GM23248 (cell line): ENCODE measurements at places on chromosomes 6 and 20. TPM values are rescaled to one million over a fixed set of nuclear protein-coding genes. Genes with fewer than 3 reads are reported as not detected.
A peak's percentile ranks its signal among the peaks of the same experiment; 100 is the strongest.

Gene PDYN
- not detected in 2 replicates for total RNA-seq

Gene YIPF3
- total RNA-seq: 252 and 263 TPM in 2 replicates

GRCh38 chr6:74343804-74344203 is 647.8 kb downstream of the CD109 start:
- no peaks in the 10 kb centered on the region for H3K27me3 ChIP-seq
- H3K4me1 ChIP-seq: no peaks in the 10 kb centered on the region
- H3K4me3 ChIP-seq: no peak overlapping the region
- DNase-seq: peak; percentile 49
- no peak overlapping the region for H3K27ac ChIP-seq
- H3K36me3 ChIP-seq: no peaks in the 10 kb centered on the region

DNA sequence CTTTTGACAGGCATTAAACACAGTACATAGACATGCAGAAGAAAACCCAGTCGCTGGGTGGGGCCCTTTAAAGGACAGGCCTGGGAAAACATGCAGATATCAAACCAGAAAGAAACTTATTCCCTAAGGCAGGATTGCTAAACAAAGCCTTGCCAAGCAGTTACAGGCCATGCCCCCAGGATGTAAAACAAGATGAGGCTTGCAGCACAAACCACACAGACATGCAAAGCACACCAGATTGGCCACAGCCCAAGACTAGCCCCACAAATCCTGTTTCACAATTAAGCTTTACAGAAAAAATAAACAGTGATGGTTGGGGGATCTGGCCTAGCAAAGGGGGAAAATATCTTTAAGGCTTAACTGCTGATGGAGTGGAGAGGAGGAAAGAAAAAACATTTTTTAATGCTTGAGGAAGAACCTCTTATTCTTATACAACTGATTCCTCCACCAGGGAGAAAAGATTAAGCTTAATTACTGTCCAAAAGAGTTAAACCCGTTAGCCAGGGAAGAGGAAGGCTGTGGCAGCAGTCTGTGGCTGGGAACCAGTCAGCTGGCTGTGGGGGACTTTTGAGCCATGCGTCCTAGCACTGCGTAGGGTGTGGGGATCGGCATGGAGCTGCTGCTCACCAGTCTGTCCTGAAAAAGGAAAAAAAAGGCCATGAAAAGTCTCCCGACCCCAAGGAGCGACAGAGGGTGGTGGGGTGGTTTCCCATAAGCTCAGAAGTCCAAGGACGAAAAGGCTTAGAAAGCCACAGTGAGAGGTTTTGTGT is 28.4 kb downstream of the COL19A1 start:
- H3K4me1 ChIP-seq: peaks cover 10% of the 10 kb centered on the region
- H3K27me3 ChIP-seq: no peaks in the 10 kb centered on the region
- H3K36me3 ChIP-seq: no peaks in the 10 kb centered on the region
- peak; percentile 47 for DNase-seq
- H3K4me3 ChIP-seq: no peak overlapping the region

DNA sequence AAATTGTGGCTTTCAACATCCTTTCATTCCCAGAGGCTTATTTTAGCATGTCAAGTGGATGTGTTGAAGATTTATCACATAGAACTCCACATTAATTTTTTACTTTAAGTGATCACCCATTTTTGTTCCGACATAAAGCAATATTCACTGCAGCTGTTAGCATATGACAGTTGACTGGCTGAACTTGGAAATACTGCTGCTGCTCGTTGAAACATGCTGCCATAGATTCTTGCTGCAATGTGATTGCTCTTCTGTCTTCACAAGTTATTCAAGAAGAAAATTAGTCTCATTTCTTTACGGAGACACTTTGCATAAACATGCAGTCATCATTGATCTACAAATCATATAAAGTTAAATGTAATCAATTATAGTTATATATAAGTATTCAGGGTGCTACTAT is 248.4 kb downstream of the SAMD5 start:
- no peak overlapping the region for H3K27ac ChIP-seq
- no peak overlapping the region for H3K4me3 ChIP-seq
- no peaks in the 10 kb centered on the region for H3K36me3 ChIP-seq
- no peaks in the 10 kb centered on the region for H3K27me3 ChIP-seq
- DNase-seq: no peak
- H3K4me1 ChIP-seq: no peaks in the 10 kb centered on the region

DNA sequence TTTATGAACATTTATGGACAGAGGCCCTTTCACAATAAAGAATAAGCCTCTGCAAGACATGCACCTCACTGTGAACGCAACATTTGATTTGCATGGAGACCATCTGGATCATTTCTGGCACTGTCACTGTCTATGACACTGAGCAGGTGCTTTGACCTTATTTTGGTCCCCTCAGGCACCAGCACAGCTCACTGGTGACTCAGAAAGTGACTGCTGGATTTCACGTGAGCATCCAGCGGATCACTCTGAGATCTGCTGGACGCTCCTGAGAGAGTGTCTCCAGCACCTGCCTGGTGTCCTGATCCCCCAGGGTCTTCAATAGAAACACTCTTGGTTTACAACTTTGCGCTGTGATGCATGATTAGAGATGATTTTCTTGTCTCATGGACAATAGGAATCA is 375.7 kb downstream of the TENT5A start:
- DNase-seq: no peak
- H3K27ac ChIP-seq: no peak overlapping the region
- no peaks in the 10 kb centered on the region for H3K4me1 ChIP-seq

GRCh38 chr6:159169557-159170332 is 545 bp downstream of the FNDC1 start:
- H3K27ac ChIP-seq: no peak overlapping the region
- peaks cover 21% of the 10 kb centered on the region for H3K4me1 ChIP-seq
- DNase-seq: peak; percentile 84
- H3K36me3 ChIP-seq: no peaks in the 10 kb centered on the region
- 0 out of 2 replicates have a peak, but pooled peaks cover 7% of the 10 kb centered on the region for H3K27me3 ChIP-seq

GRCh38 chr6:125262016-125263013 is 39.5 kb downstream of the HDDC2 start:
- no peaks in the 10 kb centered on the region for H3K36me3 ChIP-seq
- H3K27me3 ChIP-seq: no peaks in the 10 kb centered on the region
- H3K4me3 ChIP-seq: peak overlapping the region; percentile 24

DNA sequence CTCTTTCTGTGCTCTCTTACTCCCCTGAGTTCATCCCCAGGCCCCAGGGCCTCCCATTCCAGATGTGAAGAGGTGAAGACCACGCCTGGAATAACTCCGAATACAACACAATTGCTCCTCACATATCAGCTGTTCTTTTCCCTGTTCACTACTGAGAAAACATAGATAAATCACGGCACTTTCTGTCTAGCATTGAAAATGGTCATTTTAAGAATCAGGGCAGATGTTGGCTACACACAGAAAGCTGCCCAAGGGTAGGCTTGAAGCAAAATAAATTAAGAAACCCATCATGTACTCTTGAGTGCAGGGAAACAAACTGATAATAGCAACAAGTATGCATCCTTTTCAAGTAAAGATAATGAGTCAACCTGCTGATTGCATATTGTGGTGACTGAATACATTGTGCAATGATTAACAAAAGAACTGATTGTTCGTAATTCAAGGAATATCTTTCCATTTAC is 382.5 kb downstream of the PRKN start:
- DNase-seq: peak; percentile 72
- peaks cover 28% of the 10 kb centered on the region for H3K4me1 ChIP-seq
- H3K27me3 ChIP-seq: no peaks in the 10 kb centered on the region
